ENCODE measurements at places on chromosomes 2 and 18. TPM values are rescaled to one million over a fixed set of nuclear protein-coding genes. Genes with fewer than 3 reads are reported as not detected.

The BMP10 gene
- not detected for total RNA-seq

The RAB12 gene
- 38.8 TPM for total RNA-seq

The SATB2 gene
- total RNA-seq: 7.9 TPM

The ALKAL2 gene
- not detected for total RNA-seq

The PPP1R1C gene
- total RNA-seq: 4.6 TPM

The GKN2 gene
- total RNA-seq: not detected

The NT5DC4 gene
- total RNA-seq: not detected

The KIAA2012 gene
- 0.08 TPM for total RNA-seq

The ARMC9 gene
- 26.9 TPM for total RNA-seq

The LRRTM1 gene
- not detected for total RNA-seq

The ADRA2B gene
- total RNA-seq: not detected

The SERPINB4 gene
- total RNA-seq: not detected

The EPB41L3 gene
- total RNA-seq: 5.2 TPM
